ENCODE measurements at places on chromosomes 12 and 14.
A peak's percentile ranks its signal among the peaks of the same experiment; 100 is the strongest.

DNA sequence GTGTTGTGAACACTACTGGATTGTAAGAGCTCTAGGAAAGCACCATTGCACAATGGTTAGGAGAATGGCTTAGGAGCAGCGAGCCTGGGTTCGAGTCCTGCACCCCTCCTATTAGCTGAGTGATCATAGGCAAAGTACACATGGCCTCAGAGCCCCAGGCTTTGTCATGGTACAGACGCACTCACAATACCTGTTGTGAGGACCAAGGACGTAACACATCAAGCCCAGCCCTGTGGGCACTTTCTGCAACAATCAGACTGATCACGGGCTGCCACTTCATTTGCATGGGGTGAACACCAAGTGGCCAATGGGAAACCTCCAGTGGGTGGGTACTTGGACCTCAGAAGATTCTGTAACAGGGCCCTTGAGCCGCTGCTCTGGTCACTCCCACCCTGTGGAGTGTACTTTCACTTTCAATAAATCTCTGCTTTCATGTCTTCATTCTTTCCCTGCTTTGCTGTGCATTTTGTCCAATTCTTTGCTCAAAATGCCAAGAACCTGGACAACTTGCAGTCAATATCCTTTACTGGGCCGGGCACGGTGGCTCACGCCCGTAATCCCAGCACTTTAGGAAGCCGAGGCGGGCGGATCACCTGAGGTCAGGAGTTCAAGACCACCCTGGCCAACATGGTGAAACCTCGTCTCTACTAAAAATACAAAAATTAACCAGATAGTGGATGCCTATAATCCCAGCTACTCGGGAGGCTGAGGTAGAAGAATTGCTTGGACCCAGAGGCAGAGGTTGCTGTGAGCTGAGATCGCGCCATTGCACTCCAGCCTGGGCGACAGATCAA is 28.2 kb downstream of the GLRX5 start:
- DNase-seq, result no peak

DNA sequence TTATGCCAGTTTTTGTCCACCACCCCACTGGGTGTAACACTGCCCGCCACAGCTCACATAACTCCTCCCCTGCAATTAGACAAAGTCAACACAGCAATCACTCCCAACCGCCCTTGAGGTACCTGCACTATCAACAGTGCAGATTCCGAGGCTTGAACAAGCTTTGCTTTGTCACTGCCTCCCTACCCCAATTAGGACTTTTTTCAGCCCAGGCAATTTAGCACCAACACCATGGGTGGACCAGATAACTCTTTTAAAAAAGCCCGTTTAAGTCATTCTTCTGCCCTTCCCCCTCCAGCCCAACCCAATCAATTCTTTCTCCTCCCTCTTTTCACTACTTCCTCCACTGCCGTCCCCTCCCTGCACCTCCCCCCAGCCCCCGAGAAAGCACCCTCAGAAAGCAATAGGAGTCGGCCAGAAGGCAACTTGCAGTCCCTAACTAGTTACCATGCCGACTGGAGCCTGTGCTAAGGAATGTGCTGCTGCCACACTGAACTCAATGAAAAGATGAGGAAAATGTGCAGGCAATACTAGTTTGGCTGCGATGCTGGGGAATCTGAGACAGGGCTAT is 45.7 kb upstream of the OTX2 start:
- peak; percentile 37 for DNase-seq

DNA sequence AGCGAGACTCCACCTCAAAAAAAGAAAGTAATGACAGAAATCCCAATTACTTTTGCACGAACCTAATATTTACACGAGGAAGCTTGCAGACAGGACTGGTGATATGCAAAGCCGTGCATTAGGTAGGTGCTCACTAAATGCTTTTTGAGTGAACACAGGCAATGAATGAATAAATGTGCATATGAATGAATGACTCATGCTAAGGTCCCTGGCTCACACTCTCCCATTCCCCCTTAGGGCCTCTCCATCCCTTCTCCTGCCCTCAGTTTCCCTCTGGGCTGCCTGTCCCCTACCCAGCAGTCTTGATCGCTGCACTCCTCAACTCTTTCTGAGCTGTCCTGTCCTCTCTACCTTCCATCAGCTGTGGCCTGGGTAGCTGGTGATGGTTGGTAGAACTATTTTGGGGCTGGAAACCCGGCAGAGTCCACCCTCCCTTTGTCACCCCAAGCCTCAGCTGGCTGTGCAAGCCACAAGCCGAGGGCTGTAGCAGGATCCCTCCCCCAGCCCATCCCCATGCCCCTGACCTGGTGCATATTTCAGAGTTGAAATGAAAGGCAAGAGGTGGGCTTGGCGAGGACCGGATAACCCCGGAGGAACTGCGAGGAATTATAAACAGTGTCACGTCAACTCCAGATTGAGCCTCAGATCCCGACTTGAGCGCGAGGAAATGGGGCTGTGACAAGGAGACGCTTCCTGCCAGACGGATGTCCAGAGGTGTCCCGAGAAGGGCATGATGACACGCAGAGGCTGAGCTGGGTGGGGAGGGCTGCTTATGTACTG is 191.7 kb upstream of the GSC start:
- no peak for DNase-seq

DNA sequence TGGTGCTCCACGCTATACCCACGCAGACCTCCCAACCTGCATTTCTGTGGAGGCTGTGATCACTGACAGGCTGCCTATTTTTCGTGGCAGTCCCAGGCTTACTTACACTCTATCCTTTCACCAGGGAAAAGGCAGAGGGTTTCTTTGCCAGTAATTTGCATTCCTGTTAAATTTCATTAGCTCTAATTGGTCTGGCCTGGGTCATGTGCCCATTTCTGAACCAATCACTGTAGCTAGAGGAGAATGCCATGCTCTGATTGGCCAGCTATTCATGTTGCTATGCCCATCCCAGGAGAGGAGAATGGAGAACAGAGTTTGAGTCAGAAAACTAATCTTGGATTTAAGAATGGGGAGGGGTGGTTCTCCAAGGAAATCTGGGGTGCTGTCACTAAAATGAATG is 43.2 kb upstream of the TUNAR start:
- no peak for DNase-seq

DNA sequence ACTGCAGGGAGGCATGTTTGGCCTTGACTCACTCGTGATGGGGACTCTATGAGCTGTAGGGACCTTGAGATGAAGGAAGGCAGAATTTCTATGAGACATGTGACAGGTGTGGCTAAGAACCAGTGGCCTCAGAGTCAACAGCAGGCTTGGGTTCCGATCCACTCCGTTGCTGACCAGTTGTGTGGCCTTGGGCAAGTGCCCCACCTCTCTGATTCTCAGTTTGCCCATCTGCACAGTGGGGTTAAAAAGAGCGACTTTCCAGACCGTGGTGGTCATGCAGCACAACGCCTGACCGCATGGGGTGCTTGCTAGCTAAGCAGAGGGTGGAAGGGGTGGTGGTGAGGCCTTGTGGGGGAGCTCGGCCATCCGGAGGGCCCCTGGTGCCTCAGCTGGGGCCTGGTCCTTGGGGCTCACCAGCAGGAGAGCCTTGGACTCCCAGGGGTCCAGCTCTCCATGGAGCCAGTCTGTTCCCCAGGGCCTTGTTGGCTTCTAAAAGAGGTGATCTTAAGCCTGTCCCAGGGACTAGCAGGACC is 18.5 kb downstream of the PAPLN start:
- DNase-seq, result no peak

DNA sequence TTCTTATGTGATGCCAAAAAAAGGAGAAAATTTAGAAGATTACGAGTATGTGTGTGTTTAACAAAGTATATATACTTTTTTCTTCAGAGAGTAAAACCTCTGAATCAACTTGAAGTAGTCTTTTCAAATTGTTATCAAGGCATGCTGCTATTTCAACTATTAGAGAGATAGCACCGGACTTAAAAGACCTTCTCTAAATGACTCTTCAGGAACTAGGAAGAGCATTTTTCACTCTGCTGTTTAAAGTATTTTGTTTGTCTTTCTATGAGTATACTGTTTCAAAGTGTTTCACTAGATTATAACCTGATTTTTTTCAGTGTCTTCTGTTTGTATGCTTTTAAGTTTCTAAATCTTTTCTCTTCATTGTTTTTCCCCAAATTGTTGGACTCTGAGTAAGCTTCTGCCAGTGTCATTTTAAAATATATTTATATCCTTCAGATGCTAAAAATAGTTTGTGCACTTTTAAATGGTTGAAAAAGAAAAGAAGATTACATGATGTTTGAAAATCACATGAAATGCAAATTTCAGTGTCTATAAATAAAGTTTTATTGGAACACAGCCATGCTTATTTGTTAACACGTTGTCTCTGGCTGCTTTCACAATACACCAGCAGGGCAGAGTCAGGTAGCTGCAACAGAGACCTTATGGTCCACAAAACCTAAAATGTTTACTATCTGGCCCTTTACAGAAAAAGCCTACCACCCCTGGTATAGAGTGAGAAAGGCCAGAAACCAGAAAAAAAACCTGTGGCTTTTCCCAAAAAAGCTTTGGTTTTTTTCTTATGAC is 21.3 kb downstream of the CRADD start:
- no peak for DNase-seq

GRCh38 chr14:37601865-37602264 is 6.4 kb downstream of the TTC6 start:
- no peak for DNase-seq

GRCh38 chr12:10613349-10614055 is at the start of gene MAGOHB:
TSS of gene MAGOHB (minus strand) at chr12:10613609. CDS start at chr12:10613532, 77 bp downstream.
- peak; percentile 77 for DNase-seq

DNA sequence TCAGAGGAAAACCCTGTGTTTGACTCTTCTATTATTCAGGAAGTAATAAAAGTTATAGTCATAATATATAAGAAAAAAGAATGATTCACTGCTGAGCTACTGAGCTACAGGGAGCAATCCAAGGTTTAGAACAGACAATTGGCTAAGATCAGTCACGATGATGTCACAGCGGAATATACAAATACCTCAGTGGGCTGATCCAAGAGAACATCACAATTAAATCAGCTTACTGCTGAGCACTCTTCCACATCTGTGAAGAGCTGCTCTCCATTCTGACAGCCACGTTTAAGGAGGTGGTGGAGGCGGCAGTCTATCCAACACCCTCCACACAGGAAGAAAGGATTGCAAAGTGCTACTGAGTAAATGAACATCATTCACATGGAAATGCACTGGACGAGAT is 271.0 kb downstream of the APAF1 start:
- no peak for DNase-seq

- no peak for DNase-seq
Observed at GRCh38 chr14:64279704-64280668, 14.2 kb downstream of the ESR2 start.

DNA sequence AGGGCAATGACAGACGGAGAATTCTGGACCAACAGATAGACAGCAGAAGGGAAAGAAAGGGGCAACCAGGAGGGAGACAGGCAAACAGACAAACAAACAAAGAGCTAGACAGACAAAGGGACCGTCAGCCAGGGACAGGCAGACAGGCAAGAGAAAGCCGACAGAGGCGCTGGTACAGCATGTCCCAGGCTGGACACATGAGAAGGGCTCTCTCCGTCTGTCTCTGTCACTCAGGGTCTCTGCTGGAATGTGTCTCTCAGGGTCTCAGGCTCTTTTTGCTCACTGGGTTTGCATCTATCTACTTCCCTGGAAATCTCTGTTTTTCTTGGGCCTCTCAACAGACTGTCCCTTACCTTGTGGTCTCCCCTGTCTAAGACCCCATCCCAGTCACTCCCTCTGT is 8.2 kb upstream of the SMUG1 start:
- DNase-seq, result no peak

- no peak for DNase-seq
Observed at GRCh38 chr12:48999371-49000131, at the start of gene DDN. TSS of gene DDN (minus strand) at chr12:48999375. CDS start at chr12:48999287, 88 bp downstream.

DNA sequence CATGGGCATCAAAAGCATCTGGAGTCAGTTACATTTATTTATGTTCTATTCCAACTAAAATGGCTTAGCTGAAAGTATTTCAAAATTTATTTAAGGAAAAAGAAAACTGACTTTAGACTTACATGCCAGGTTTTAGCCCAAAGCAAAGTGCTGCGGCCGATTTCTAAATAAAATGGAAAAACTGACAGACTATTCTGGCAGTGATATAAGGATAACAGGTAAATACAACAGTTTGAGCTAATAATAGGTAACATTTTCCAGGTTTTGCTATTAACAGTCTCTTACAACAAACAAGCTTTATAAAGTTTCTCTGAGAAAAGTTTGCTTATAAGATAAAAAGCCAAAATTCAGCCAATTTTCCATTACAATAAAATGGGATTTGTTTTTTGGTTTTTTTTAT is 937.2 kb upstream of the FLRT2 start:
- no peak for DNase-seq

GRCh38 chr12:65459545-65459944 is 181.1 kb downstream of the MSRB3 start:
- no peak for DNase-seq

GRCh38 chr14:65210118-65210821 is 108.0 kb upstream of the MAX start:
- no peak for DNase-seq

- DNase-seq, result no peak
Observed at GRCh38 chr12:96121271-96121711, 72.9 kb upstream of the ELK3 start.

GRCh38 chr14:79332504-79333197 is 878.7 kb downstream of the DIO2 start:
- no peak for DNase-seq

DNA sequence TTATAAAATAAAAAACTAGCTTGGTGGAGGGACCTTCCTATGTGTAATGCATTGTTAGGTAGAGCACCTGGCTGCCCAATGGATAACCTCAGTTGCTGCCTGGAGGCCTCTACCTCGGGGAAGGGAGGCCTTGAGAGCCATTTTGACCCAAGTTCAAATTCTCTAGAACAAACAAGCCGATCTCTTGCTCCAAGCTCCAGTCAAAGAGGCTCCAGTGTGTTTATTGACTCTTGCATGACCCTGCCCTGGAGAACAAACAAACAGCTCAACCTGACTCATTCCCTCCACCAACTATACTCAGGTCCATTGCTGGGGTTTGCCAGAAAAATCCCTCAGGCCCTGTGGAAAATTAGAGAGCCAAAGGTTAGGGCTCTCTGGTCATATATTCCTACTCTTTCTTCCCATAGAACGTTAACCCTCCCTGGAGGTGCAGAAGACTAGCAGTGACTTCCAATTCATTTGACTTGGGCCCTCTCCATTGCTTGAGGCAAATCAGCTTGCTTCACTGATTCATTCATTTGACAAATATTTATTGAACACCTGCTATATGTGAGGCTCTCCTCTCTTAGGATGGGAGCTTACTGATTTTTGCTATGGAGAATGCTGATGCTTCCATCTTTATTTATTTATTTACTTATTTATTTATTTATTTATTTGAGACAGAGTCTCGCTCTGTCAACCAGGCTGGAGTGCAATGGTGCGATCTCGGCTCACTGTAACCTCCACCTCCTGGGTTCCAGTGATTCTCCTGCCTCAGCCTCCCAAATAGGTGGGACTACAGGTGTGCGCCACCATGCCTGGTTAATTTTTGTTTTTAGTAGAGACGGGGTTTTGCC is 73.7 kb upstream of the CISTR start:
- no peak for DNase-seq

All from NCI-H2081 treated with DMSO at 0.1 percent for 48 hours (cell line).